ENCODE measurements at places on chromosomes 16 and 17.

DNA sequence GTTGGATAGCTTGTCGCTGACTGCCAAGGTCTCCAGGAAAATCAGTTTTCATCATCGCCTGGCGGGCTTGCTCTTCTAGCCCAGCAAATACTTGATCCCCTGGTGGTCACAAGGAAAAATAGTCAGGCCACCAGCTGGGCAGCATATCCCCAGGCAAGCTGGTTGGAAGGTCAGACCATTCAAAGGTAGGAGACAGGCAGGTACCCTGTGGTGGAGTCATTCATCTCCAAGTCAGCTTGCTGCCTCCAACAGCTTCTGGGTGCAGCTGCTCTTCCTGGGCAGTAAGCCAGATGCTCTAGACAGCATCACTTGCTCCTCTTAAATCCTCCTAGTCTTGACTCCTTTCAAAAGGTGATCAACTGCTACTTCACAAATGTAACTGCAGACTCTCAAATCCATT lies 16.0 kb downstream of the ZNF821 start:
- no peak for DNase-seq

DNA sequence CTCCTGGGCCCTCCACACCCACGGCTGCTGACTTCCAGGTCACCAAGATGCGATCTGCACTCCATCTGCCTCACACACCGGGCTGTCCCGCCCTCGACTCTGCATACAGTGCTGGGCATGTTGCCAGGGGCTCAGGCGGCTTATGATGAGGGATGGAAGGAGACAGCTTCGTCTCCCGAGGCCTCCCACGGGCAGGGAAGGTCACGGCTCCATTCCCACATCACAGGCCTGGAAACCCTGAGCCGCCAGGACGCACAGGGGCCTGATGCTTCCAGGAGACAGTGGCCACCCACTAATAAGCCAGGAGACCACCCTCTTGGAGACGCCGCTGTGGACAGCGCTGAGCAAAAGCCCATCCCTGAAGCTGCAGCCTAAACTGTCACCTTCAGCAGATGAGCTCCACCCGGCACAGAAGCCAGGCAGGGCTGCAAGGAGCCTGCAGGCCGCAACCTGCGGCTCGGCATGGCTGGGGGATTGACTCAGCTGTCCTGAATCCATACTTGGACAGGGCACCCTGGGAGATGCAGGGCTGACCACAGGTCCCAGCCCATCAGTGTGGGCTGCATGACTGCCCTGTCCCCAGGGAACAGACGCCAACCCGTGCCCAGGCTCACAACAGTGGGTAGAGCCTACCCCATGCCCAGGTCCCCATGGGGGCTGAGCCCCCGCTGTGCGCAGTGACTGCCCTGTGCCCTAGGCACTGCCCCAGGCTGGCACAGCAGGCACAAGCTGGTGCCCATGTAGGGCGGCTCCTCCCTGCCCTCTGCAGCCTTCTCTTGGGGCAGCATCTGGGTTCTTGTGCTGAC lies 34.4 kb downstream of the SLC7A5 start:
- no peak for DNase-seq

- DNase-seq = no peak
Measured at GRCh38 chr16:11253009-11253994, 2.7 kb downstream of the SOCS1 start.

DNA sequence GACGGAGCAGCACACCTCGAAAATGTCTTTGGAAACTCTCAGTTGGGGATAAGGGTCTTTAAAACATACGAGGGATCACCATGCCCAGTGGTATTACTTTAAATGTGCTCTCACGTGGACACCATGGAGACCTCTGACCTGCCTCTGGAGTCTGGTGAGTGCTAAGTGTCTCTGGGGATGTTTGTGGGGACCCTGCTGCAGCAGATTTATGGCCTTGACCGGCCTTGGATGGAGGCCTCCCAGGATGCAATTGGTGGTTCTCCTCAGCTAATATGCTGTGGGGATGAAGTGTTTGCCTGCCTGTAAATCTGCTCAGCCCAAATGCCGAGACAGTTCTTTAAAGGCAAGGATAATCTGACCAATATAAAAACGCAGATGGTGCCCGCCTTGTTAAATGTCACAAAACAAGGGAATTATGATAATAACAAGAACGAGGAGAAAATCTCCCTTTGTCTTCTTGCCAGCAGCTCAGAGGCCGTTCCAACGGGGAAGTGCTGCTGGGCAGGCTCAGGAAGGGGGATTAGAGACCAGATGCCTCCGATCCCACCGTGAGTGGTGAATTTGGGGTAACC lies 154.4 kb downstream of the ABCC12 start:
- no peak for DNase-seq

- no peak for DNase-seq
Measured at GRCh38 chr17:64354396-64354795, 36.3 kb downstream of the PECAM1 start.

DNA sequence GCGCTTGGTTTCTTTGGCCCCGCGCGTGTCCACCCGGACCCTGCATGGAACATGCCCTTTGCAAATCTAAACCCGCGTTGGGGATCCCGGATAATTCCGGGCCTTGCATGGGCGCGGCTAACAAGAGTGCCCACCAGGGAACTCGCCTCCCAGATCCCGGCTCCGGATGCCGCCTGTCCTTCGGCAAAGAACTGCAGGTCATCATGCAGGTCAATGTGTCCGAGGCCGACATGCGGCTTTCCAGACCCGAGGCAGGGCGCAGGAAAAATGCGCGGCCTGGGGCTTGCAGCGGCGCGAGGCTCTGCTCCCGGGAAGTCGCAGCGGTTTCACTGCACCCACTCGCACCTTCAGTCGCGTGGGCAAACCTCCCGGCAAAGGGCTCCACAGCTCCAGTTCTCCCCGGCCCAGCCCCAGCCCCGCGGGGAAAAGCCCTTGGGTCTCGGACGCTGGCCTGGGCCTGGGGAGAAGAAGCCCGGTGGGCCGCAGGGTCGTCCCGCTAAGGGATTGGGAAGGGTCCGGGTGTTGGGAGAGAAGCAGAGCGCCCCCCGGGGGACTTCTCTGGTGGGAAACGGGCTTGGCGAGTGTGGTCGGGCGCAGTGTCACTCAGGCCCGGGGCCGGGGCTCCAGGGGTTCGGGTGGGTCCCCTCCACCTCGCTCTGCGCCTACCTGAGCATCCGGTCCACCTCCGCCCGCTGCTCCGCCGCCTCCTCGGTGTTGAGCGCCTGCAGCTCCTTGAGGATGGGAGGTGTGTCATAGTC lies 805 bp downstream of the HNF1B start:
- no peak for DNase-seq

DNA sequence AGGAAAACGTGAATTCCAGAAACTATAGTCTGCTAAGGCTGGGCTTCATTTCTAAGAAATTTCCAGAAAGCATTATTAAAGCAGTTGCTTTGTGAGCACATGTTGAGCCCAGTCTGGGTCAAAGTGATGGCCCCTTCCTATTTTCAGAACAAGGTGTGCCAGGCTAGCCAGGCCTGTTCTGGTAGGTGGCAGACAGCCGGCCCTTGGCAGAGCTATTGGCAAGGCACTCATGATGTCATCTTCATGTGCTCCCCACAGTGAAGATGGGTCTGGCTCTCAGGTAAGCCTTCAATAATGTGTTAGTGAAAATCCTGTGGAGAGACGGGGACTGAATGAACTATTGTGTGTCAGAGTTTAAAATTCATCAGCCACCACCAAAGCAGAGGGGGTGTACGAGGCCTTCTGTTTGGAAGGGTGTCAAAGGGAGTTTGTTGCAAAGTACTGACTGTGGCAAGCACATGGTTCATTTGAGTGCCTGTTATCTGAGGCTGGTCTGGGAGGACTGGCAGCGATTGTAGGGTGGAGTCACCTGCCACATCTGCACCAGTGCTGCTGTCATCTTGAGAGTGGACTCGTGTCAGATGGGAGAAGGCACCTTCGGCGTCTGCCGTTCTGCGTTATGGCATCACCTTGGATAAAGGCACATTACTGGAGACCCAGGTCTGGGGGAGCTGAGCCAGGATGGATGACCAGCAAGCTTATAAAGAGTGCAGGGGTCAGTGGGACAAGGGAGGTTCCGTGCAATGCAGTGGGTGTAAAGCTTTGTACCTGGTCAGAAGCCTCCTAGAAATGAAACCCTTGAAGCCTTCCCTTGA lies 43.4 kb downstream of the KSR1 start:
- DNase-seq = no peak

DNA sequence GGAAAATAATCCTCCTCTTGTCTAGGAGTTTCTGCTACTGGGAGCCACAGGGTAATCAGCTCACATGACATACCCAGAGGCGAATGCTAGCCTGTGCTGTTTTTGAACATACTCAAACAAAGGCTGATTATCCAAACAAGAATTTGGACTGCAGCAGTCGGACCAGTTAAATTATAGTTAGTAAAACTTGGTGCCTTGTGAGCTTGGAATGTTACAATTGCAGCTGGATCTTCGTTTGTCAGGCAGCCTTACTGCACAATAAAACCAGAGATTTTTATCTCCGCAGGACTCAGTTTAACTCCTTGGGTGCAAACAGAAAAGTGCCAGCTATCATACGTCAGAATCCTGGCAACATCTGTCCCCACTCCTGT lies 163.8 kb upstream of the TBX2 start:
- no peak for DNase-seq

DNA sequence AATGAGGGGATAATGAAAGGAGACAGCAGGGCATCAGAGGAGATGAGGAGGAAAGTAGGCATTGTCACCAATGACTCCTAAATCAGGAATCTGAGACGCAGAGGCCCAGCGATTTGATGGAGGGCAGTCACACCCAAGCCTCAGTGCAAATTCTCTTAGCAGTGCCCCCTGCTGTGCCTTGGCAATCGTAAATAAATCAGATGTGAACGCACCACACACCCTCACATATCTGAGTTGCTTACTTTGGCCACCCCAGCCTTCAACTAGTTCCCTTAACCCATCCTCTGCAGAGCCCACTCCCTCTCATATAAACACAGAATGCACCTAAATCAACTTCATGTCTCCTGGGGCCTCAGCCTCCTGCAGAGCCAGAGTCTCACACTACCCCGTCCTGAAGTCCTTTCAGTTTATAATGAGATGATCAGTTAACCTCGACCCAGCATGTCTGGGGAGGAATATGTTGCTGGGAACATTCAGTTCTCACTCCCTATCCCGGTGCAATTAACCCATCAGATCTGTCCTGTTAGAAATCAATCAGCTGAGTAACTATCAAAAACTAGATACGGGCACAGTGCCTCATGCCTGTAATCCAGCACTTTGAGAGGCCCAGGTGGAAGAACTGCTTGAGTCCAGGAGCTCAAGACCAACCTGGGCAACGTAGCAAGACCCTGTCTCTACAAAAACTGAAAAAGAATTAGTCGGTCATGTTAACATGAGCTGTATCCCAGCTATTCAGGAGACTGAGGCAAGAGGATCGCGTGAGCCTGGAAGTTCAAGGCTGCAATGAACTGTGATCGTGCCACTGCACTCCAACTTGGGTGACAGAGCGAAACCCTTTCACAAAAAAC lies 78.4 kb downstream of the SLC39A11 start:
- no peak for DNase-seq

- DNase-seq = no peak
Measured at GRCh38 chr16:82119405-82119804, 50.6 kb downstream of the MPHOSPH6 start.

DNA sequence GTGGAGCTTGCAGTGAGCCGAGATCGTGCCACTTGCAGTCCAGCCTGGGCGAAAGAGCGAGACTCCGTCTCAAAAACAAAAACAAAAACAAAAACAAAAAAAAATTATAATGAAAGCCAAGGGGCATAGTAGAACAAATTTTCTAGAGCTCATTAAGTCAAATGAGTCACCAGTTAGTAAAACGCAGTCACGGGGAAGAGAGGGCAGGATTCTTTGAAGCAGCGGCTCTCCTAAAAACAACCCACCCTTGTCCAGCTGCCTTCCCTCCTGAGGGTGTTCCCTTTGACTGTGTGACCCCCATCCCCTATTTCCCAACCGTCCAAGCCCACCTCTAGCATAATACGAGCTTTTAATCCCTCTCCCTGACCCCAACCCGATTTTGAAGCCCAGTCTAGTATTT lies 44.1 kb upstream of the STH start:
- DNase-seq = no peak

- no peak for DNase-seq
Measured at GRCh38 chr16:12083631-12084030, 107.1 kb downstream of the SNX29 start.

GRCh38 chr17:31877911-31878702 lies 19.1 kb upstream of the COPRS start:
- no peak for DNase-seq

- no peak for DNase-seq
Measured at GRCh38 chr16:64343061-64343819, 778.6 kb downstream of the CDH11 start.

DNA sequence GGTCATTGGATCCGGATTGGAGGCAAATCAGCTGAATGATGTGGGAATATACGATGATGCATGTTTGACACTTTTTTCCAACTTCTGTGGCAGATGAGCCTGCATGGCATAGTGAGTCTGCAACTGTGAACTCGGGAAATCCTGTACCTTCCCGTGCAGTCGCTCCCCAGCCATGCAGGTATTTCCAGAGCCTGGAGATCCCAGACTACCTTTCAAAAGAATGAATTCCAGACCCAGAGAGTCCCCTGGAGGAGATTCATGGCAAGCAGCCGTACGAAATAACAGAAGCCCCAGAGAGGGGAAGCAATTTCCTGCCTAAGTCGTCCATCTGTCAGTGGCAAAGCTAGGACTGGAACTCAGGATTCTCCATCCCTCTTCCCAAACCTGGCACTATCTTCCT lies 75.7 kb upstream of the FAM20A start:
- DNase-seq = no peak

GRCh38 chr17:28722417-28723158 lies 2.8 kb downstream of the RPL23A start:
- no peak for DNase-seq

GRCh38 chr17:74231928-74232907 lies 18.8 kb downstream of the TTYH2 start:
- DNase-seq = no peak

DNA sequence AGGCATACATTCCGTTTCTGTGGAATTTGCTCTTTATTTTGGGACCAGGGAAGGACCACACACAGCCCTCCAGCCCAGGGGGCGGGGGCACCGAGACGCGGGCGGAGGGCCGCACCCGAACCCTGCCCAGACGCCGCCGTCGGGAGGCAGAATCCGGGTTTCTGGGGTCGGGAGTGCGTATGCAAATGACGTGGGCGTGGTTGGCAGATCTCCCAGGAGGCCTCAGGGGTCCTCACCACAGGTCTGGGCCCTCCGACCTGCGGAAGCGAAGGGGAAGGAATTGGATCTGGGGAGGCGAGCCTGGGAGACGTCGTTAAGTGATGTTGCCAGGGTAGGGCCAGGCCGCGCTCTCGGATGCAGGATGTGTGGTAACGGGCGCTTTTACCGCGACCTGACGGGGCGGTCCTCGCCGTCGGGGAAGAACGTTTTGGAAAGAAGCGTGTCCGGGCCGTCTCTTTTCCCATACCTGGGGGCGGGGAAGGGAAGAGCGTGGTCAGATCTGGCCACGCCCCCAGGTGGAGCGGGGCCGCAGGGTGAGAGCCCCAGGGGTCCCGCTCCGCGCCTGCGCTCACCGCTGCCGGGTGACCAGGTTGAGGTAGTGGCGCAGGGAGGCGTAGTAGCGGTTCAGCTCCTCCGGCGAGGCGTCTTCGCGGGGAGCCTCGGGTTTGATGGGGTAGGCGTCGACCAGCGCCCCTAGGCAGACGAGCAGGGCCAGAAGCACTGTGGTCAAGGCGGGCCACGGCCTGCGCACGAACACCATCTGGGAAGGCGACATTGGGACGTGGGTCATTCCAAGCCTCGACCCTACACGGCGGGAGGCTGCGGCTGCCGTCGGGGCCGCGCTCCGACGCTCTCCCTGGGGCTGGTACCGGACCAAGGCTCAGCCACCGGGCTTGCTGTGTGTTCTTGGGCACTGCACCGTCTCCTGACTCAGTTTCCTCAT lies 745 bp downstream of the PYY start:
- DNase-seq = no peak

Data from HL-60 (cell line).